ENCODE measurements at places on chromosomes 5 and 9. TPM values are rescaled to one million over a fixed set of nuclear protein-coding genes. Genes with fewer than 3 reads are reported as not detected.

- no peak for DNase-seq
These were observed 107.4 kb downstream of the LHFPL2 start for GRCh38 chr5:78541086-78541654.

DNA sequence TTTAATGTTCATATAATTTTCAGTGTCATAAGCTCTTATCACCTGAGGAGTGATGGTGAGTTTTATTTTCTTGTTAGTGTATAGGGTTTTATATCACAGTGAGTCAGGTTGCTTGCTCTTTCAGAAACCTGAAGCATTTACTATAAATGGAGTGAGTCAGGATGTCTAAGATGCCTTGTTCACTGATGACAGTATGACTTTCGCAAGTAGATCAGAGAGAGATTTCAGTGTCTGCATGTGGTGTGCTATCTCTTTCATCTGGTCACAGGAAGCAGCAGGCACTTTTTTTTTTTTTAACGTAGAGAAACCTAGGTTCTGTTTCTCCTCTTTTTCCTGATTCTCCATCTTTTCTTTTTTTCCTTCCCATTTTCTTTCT lies 237.1 kb downstream of the DMRTA1 start:
- DNase-seq = no peak

Gene TXNDC8
- polyA plus RNA-seq = not detected

Gene C5orf58
- not detected for polyA plus RNA-seq

Gene COL15A1
- 30.8 TPM for polyA plus RNA-seq

All from heart left ventricle (tissue), 16 donors.